ENCODE measurements at places on chromosomes 5 and 9. TPM values are rescaled to one million over a fixed set of nuclear protein-coding genes. Genes with fewer than 3 reads are reported as not detected.

DNA sequence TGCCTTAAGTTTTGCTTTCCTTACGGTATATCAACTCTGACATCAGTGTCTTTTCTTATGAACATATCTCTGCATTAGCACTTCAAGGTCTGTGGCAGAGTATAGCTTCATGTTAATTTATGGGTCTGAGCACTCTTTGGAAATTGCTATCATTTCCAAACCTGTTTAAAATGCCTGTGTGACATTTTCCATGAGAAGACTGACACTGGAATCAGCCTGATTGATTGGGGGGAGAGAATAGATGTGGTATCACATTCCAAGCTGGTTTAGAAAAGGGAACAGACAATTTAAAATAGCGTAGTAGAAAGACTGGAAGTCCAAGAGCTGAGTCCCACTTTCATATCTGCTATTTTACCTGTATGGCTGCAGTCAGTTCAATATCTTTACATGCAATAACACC, 272.1 kb upstream of the CDH10 start:
- H3K36me3 ChIP-seq = no peaks in the 10 kb centered on the region
- no peaks in the 10 kb centered on the region for H3K27me3 ChIP-seq
- no peak for DNase-seq
- H3K4me1 ChIP-seq = no peaks in the 10 kb centered on the region

Gene LCN15
- not detected for total RNA-seq

DNA sequence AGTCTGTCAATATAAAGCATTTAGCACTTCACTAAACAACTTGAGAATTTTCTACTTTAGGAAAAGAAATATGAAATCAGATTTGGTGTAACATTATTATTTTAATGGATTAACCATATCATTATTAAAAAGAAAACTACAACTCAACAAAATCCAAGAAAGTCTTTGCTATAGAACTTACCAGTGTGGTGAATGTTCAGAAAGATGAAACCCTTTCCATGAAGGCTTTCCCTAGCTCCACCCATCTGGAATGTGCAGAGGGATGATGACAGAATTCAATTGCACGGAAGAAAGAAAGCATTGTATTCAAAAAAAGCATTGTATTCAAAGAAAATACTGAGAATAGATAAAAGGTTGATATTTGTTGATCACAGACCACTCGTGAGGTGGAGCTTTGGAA, 328.6 kb upstream of the NUDT12 start:
- DNase-seq = no peak
- H3K27ac ChIP-seq = no peak overlapping the region
- no peaks in the 10 kb centered on the region for H3K4me1 ChIP-seq
- H3K27me3 ChIP-seq = no peaks in the 10 kb centered on the region
- H3K36me3 ChIP-seq = no peaks in the 10 kb centered on the region

Gene ITGA2
- 0.35 TPM for total RNA-seq

- no peaks in the 10 kb centered on the region for H3K36me3 ChIP-seq
- H3K27me3 ChIP-seq = peaks cover 14% of the 10 kb centered on the region
- DNase-seq = no peak
- peaks cover 20% of the 10 kb centered on the region for H3K4me1 ChIP-seq
- no peak overlapping the region for H3K27ac ChIP-seq
Observed at GRCh38 chr9:129757045-129757444, 4.2 kb upstream of the PTGES start.

Gene TLX3
- total RNA-seq = not detected

GRCh38 chr9:37141015-37141414, 20.6 kb downstream of the ZCCHC7 start:
- H3K4me1 ChIP-seq = no peaks in the 10 kb centered on the region
- H3K27me3 ChIP-seq = no peaks in the 10 kb centered on the region
- DNase-seq = no peak
- no peaks in the 10 kb centered on the region for H3K36me3 ChIP-seq
